Transverse colon (tissue), 4 donors: ENCODE measurements at places on chromosomes 16 and 17. TPM values are rescaled to one million over a fixed set of nuclear protein-coding genes. Genes with fewer than 3 reads are reported as not detected.

DNA sequence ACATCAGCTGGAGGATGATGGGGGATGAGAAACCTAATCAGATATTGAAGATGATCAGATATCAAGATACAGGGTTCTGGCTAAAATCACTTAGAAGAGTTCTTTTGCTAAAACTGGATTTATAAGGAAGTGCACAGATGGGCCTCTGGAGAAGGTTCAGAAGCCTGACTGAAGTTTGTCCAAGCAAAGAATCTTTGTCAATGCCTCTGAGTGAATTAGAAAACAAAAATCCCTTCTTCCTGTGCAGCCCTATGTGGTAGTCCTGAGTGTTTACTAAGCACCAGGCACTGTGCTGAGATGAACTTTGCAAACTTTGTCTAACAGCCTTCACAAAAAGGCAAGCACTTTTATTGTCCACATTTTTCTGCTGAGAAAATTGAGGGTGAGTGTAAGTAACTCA, 11.4 kb upstream of the CENPV start:
- no peaks in the 10 kb centered on the region for H3K27me3 ChIP-seq
- H3K36me3 ChIP-seq: no peaks in the 10 kb centered on the region
- H3K4me1 ChIP-seq: no peaks in the 10 kb centered on the region
- no peak overlapping the region for H3K27ac ChIP-seq
- DNase-seq: no peak
- no peak overlapping the region for H3K4me3 ChIP-seq

DNA sequence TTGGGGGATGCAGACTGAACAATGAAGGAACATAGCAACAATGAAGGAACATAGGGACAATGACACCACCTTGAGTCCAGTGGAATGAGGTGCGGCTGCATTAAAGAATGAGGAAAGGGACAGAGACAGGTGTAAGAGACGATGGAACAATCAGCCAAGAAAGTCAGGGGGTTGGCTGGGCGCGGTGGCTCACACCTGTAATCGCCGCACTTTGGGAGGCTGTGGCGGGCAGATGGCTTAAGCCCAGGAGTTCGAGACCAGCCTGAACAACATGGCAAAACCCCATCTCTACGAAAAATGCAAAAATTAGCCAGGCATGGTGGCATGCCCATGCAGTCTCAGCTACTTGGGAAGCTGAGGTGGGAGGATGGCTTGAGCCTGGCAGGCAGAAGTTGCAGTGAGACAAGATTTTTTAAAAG, 13.6 kb upstream of the CBFB start:
- peaks cover 17% of the 10 kb centered on the region for H3K4me1 ChIP-seq
- DNase-seq: peak; percentile 18
- no peak overlapping the region for H3K27ac ChIP-seq

DNA sequence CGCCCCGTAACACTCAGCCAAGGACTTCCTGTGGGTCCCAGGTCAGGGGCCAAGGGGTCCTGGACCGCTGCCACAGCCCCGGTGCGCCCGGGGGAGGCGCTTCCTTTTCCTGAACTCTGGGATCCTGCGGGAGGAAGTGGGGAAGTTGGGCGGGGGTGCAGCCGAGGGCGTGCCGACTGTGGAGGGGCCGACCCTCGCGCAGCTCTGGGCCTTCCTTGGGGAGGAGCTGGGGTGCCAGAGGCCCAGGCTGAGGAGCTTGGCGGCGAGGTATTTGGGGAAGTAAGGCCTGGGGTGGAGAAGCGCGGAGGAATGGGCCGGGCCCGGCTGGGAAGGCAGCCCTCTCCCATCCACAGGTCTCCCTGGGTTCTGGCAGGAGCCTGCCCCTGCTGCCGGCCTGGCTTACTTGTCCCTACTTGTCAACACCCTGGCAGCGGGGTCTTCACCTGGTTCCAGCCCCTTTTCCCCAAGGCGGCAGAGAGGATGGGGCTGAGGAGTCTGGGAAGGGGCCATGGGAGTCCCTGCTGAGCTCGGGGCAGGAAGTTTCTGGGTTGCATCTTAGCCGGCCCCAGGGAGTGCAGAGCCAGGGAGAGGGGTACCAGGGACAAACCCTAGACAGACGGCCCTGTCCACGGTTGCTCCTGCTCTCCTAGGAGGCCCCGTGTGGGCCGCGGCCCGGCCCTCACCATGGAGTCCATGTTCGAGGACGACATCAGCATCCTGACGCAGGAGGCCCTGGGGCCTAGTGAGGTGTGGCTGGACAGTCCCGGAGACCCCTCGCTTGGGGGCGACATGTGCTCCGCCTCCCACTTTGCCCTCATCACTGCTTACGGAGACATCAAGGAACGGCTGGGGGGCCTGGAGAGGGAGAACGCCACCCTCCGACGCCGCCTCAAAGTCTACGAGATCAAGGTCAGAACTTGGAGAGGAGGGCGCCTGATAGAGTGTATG, 1.7 kb downstream of the TBKBP1 start:
- peak; percentile 54 for DNase-seq
- peaks cover 20% of the 10 kb centered on the region for H3K4me1 ChIP-seq
- H3K4me3 ChIP-seq: peak overlapping the region; percentile 76
- H3K27me3 ChIP-seq: peaks cover 16% of the 10 kb centered on the region
- H3K36me3 ChIP-seq: no peaks in the 10 kb centered on the region

DNA sequence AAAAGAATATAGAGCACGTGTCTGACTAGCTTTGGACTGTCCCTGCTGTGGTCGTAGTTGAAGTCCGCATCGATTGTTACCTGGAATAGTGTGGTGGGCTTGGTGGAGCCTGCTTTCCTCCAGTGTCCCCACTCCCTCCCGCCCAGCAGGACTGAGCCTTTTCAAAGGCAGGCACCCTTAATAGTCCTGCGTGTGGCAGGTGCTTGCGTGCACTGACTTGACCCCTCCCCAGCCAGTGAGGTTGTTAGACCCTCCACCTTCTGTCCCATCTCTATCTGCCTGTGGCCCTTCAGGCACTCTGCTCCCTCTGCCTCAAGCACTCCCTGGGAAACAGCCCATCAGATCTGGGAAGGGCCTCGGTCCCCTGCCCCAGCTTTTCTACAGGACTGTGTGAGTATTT, 36.6 kb downstream of the TMEM11 start:
- no peak for DNase-seq
- H3K4me1 ChIP-seq: no peaks in the 10 kb centered on the region

- no peaks in the 10 kb centered on the region for H3K4me1 ChIP-seq
- no peaks in the 10 kb centered on the region for H3K27me3 ChIP-seq
- DNase-seq: peak; percentile 4
- no peaks in the 10 kb centered on the region for H3K36me3 ChIP-seq
Observed at GRCh38 chr17:73256220-73256619, 5.5 kb downstream of the CPSF4L start.

DNA sequence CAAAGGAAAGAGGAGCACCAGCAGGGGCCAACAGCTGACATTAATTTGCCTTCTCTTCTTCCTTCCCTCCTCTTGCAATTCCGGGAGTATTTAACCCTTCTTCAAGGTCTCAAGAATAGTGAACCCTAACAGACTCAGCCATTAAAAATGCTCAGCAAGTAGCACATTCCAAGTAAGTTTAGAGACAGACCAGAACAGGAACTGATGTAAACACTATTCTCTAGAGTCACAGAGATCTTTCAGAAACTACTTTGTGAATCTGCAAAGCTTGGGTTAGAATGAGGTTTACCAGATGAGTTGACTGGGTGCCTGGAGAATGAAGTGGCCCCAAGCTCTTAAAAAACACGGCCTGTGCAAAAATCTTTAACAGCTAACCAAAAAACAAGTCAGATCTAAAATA, 50.9 kb downstream of the TEX2 start:
- DNase-seq: no peak
- H3K27ac ChIP-seq: peak overlapping the region; percentile 11
- H3K36me3 ChIP-seq: no peaks in the 10 kb centered on the region

DNA sequence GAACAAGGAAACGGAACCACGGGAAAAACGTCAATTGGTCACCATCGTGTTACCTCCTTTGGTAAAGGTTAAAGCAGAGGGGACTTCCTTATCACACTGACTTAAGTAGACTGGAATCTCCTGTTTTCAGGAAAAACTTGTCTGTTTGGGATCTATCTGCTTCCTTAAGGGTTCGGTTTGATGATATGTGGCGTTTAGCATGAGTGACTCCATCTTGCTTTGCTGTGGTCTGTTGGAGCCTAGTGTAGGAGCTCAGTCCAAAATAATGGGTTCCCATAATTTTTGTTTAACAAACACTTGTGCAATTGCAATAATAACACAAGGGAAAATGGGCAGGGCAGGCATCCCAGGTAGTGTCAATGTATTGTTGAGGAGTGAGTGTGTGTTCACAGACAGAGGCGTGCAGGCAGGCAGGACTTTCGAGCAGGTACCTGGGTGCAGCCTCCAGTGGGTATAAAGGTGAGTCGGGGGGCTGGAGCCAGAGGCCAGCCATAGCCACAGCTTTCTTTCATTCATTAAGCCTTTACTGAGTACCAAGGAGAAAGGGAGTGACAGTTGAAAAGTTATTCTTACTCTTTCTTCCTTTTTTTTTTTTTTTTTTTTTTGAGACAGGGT, 4.3 kb upstream of the ENGASE start:
- no peak overlapping the region for H3K27ac ChIP-seq
- DNase-seq: no peak
- peaks cover 19% of the 10 kb centered on the region for H3K4me1 ChIP-seq
- no peaks in the 10 kb centered on the region for H3K36me3 ChIP-seq
- no peak overlapping the region for H3K4me3 ChIP-seq

DNA sequence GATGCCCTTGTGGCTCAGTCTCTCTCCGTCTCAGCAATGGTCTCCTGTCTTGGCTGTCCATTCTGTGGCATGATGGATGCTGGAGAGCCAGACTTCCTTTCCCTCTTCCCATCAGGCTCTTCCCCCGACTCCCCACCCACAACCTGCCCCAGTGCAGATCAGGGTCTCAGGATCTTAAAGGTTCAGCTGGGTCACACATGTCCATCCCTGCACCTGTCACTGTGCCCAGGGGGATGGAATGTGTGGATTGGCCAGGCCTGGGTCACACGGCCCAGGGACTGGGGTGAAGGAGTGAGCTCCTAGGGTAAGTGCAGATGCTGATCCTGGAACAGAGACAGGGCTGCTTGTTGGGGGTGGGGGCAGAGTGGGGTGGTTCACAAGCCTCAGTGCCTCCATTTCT, 23.0 kb downstream of the ADGRG5 start:
- no peak for DNase-seq
- H3K27ac ChIP-seq: no peak overlapping the region
- no peaks in the 10 kb centered on the region for H3K4me1 ChIP-seq
- H3K4me3 ChIP-seq: no peak overlapping the region
- peaks cover 11% of the 10 kb centered on the region for H3K27me3 ChIP-seq
- no peaks in the 10 kb centered on the region for H3K36me3 ChIP-seq

DNA sequence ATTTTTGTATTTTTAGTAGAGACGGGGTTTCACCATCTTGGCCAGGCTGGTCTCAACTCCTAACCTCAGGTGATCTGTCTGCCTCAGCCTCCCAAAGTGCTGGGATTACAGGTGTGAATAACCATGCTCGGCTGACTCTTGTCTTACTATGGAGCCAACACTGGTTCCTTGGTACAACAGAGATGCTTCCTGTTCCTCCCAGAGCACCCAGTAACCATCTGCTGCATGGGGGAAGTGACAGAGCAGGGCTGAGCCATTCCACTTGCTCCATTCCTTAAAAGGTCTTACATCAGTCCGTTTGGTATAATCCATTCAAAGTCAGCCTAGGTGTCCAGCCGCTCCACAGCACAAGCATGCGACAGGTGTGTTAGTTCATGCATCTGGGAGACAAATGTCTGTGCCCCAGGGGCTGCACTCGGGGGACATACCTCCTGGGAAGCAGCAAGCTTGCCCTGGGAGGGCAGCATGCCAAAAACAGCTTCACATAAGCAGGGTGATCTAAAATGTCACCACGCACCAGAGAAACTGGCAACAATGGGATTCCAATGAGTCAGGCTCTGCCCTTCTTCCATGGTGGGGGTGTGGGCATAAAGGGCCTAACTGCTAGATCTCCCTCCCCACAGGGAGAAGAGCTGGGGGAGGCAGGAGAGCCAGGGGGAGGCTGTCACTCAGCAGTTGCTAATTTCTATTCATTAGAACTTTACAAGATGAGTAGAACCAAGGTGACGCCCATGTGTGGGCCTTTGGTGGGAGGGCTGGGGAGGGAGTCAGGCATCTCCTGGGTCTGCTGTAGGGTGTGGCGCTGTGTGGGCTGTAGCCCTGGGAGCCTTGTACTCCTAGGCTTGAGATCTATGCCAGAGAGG, 35.5 kb downstream of the PIPOX start:
- H3K4me1 ChIP-seq: no peaks in the 10 kb centered on the region
- DNase-seq: no peak
- no peak overlapping the region for H3K4me3 ChIP-seq
- H3K27me3 ChIP-seq: no peaks in the 10 kb centered on the region

- no peak for DNase-seq
- H3K27me3 ChIP-seq: no peaks in the 10 kb centered on the region
- H3K27ac ChIP-seq: no peak overlapping the region
Observed at GRCh38 chr17:35907691-35908090, 22.9 kb downstream of the RDM1 start.

DNA sequence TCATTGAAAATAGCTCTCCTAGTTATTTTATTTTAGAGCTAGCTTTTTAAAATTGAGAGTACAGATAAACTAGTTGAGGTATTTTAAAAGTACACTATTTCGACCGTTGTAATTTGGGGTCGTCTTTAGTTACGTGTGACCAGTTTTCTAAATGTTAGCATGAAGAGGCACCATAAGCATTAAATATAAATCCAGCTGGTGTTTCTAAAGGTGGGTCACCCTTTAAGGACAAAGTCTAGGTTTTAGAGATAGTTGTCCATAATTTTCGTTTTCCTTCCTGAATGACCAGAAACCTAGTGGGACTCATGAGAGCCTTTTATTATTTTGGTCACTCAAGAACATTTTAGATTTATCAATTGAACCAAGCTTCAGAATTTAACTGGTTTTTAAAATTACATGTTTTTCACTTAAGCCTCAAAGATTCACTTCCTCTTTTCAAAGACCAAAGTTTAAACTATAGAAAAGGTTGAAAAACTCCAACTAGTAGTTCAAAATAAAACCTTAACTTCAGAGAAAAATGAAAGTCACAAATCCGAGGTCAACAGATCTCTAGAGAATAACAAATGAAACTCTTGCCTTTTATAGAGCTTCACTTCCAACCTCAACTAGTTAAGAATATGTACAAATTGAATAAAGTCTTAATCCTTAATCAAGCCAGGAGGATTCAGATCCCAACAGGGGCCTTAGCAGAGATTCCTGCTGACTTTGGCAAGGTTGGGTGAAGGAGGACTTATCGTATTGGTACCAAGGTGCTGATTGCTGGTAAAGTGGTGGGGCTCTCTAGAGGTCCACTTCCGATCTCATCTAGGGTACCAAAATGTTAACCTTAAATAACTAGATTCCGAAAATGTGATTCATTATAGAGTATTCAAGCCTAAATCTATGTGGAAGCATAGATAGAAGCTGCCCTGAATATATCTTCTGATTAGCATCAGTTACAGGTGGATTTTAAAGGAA, 32.5 kb downstream of the PHKB start:
- H3K27ac ChIP-seq: peak overlapping the region; percentile 61
- H3K4me3 ChIP-seq: peak overlapping the region; percentile 10
- peaks cover 3% of the 10 kb centered on the region for H3K4me1 ChIP-seq
- H3K36me3 ChIP-seq: no peaks in the 10 kb centered on the region

GRCh38 chr16:8736123-8736668, 61.2 kb downstream of the TMEM186 start:
- no peak overlapping the region for H3K27ac ChIP-seq
- no peak for DNase-seq
- H3K4me3 ChIP-seq: no peak overlapping the region

GRCh38 chr16:12078405-12079280, 102.1 kb downstream of the SNX29 start:
- H3K27me3 ChIP-seq: no peaks in the 10 kb centered on the region
- H3K4me1 ChIP-seq: peaks cover 12% of the 10 kb centered on the region
- H3K36me3 ChIP-seq: no peaks in the 10 kb centered on the region
- peak overlapping the region; percentile 65 for H3K27ac ChIP-seq
- H3K4me3 ChIP-seq: no peak overlapping the region

The FMNL1 gene
- total RNA-seq: 14.2 TPM

The BICDL2 gene
- 123 TPM for total RNA-seq

The RAB26 gene
- total RNA-seq: 28.4 TPM
